ENCODE measurements at places on chromosomes 6 and 20.

DNA sequence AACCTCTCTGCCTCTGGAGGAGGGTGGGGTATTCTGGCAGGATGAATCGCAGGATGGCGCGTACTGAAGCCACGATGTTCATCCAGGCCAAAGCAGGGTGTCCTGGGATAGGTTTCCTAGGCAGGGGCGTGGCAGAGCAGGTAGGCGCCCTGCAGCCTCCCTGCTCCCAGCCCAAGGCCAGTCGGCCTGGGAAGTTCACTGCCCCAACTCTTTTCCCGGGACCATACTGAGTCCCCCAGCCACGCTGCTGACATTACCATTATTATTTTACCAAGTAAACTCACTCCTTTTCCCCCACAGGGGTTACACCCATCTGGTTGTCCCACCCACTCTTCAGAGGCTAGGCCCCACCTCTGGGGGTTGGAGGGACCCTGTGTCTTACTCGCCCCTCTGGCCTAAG, 21.8 kb downstream of the SDCBP2 start:
- DNase-seq = no peak

GRCh38 chr6:115885636-115886366, 174.9 kb downstream of the FRK start:
- peak; percentile 13 for DNase-seq

DNA sequence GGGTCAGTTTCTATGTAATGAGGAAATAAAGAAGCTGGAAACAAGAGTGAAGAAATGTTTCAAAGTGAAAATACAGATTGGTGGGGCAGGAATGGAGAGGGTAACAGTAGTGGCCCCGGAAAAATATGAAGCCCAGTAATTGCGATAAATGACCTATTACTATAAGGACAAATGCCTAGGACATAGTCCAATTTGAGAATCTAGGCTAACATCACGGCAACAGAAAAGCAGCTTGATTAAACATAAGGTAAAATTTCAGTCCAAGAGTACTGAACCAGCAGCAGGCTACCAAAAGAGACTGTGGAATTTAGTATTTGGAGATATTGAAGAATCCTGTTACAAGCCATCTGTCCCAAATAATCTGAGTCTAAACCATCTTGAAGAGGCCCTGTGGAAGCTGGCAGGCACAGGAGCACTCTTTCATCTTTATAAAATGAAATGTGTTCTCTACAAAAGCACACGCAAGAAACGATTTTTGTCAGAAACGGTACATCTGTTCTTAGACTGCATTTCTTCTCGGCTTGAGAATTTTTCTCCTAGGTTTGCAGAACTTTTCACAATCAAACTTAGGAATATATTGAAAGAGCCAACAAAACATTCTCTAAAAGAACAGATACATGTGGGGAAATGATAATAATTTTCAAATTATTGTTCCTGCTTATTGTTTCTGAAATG, 49.3 kb downstream of the ELOVL5 start:
- no peak for DNase-seq

- DNase-seq = no peak
These were observed 31.4 kb upstream of the KIF6 start for GRCh38 chr6:39756582-39756981.

DNA sequence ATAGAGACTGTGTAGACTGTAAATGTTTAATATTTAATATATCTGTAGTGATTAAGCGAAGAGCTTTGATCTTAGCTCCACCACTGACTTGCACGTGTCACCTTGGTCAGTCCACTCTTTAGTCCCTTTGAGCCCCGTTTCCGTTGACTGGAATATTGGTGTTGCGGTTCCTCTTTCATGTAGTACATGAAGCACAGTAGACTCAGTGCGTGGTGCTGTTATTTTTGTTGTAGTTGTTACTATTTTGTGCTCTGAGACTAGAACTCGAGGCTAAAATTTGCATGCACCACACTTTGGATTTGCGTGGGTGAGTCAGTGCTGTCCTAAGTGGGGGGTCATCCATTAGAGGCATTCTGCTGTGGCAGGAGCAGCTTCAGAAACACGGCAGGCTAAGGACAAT, 291.4 kb downstream of the QKI start:
- DNase-seq = no peak

DNA sequence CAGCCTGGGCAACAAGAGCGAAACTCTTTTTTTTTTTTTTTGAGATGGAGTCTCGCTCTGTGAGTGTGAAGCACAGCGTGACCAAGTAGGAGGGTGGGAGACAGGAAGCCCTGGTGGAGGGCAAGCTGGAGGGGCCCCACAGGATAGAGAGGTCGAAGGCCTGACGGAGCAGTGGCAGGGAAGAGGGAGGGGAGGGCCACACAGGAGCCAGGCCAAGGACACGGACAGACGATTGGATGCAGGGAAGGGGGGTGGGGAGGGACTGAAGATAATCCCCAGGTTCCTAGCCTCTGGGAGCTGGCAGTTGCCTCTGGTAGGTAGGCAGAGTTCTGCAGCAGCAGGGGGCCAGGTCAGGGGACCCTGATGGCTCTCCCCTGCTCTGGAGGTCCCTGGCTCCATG, 10.8 kb upstream of the GUCA1A start:
- DNase-seq = no peak

DNA sequence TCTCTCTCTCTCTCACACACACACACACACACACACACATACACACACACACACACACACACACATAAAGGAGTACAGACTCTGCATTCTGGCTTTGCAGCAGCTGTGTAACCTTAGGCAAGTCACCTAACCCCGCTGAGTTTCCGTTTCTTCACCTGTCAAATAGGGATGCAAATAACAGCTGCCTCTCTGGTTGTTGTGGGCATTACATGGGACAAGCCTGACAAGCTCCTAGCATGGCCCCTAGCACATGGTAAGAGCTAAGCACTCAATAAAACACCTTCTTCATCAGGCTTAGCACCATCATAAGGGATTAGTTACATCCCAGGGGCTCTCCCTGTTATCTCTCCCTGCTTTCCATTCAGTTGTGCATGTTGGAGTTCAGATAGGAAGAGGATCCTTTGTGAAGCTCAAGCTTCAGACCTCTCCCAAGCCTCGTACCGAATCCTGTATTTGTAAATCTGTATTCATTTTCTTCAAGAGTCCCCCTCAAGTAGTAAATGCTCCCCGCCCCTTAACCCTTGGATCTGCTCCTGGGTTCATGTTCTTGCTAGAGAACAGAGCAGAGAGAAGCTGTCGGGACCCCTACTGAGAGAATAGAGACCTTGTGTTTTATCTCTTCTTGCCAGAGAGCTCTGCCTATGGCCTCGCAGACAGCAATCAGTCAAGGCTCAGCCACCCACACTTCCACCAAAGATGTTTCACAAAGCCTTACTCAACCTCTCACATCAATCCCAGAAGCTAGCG, 2.2 kb downstream of the SLC13A3 start:
- DNase-seq = no peak

GRCh38 chr20:51456511-51457509, 85.7 kb downstream of the NFATC2 start:
- no peak for DNase-seq

DNA sequence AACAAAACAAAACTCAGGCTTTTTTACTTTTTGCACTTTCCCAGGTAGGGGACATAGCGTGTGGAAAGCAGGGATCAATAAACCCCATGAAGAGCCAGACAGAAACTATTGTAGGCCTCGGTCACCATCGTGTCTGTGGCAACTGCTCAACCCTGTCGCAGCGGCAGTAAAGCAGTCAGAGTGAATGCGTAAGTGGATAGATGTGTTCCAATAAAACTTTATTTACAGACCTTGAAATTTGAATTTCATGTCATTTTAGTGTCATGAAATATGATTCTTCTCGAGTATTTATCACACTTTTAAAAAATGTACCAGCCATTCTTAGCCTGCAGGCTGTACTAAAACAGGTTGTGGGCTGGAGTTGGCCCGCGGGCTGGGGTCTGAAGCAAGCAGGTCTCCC, 14.5 kb downstream of the BMP7 start:
- DNase-seq = no peak

DNA sequence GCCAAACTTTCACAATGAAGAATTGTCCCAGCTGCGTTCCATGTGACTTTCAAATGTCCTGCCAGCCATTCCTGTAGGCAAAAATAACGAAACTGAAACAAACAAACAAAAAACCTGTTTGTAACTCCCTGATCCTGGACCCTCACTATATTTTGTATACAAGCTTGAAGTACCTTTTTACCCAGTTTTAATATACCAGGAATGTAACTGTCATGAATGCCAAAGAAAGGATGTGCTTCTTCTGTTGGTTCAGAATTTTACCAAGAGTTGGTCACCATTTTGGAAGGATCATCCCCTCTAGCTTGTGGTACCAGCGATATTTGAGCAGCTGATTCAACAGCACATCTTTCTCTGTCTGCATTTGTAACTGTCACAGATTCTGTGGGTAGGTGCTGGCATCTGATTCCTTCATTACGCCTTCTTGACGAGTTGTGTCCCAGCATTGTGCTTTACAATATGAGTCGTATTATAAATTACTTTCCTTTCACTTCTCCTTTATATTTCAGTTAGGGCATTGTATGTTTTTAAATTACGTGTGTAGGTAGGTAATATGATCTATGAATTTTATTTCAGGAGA, 93.9 kb downstream of the DLGAP4 start:
- DNase-seq = no peak

GRCh38 chr6:71047417-71047816, 90.6 kb upstream of the B3GAT2 start:
- no peak for DNase-seq

- DNase-seq = no peak
These were observed 11.0 kb upstream of the SIM1 start for GRCh38 chr6:100475554-100476320.

DNA sequence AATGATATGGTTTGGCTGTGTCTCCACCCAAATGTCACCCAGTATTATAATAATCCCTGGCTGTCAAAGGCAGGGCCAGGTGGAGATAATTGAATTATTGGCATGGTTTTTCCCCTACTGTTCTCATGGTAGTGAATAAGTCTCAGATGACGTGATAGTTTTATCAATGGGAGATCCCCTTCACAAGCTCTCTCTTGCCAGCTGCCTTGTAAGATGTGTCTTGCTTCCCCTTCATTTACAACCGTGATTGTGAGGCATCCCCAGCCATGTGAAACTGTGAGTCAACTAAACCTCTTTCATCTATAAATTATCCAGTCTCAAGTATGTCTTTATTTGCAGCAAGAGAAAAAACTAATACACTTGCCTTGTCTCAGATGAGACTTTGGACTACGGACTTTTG, 907.3 kb upstream of the MANEA start:
- DNase-seq = no peak

GRCh38 chr6:69907981-69908498, 41.7 kb downstream of the COL19A1 start:
- no peak for DNase-seq

DNA sequence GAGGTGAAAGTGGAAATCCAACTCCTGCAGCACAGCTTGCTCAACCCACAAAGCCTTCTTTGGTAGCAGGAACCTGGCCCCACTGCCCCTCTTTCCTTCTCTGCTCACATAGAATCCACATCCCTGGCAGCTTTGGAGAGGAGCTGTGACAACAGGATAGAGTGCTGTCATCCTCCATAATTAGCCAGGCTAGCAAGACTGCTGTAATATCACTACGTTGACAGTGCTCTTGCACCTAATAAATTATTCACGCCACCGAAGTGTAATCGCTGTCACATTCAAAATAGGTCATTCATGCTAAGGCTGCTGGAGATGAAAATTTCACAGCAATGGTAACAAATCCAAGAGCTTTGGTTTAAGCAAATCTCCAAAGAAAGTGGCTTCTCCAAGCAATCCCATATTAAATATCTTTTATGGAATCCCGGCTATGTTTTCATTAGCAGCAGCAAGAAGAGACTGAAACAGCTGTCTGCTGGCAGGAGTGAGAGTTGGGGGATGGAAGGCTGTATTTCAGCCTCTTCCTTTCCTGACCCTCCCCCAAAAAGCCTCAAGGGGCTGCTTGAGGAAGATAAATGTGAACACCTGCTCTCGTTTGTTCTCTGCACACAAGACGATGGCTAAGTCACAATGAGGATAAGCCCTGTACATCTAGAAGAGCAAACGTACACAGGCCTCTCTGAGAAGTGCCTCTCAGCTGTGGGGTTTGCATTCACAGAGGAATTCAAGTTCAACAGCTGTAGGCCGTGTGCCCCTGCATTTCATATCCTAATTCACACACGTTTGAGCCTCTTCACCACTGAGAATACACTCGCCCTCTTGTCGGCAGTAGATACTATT, 16.5 kb downstream of the RIPOR2 start:
- DNase-seq = no peak

GRCh38 chr6:125913864-125914351, 42.7 kb upstream of the HINT3 start:
- DNase-seq = no peak

DNA sequence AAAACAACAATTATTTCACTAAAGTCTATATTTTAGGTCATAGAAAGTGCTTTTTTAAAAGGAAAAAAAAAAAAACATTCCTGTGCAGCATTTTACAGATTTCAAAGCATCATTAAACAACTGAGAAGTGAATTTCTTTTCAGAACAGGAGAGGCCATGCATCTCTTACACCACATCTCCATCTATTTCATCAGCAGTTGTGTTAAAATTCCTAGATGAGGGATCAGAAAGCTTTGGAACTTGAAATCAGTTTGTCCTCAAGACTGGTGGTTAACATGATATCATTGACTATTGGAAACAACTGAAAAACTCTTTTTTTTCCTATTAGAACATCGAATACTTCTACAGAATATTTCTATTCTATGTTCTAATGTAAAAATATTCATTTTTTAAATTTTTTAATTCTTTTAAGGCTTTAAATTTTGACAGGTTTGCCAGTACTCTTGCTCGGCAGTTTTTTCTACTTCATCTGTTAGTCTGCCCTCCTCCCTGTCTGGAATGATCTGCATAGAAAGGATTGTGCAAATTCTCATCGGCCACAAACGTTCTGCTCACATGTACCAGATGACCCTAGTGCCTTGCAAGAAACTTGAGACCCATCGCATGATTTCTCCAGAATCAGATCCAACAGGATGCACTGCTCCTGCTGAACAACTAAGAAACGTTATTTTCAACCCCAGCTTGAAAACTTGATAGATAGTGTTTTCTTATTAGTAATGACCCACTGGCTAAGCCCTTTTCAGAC, 411.0 kb upstream of the AGPAT4 start:
- DNase-seq = no peak

DNA sequence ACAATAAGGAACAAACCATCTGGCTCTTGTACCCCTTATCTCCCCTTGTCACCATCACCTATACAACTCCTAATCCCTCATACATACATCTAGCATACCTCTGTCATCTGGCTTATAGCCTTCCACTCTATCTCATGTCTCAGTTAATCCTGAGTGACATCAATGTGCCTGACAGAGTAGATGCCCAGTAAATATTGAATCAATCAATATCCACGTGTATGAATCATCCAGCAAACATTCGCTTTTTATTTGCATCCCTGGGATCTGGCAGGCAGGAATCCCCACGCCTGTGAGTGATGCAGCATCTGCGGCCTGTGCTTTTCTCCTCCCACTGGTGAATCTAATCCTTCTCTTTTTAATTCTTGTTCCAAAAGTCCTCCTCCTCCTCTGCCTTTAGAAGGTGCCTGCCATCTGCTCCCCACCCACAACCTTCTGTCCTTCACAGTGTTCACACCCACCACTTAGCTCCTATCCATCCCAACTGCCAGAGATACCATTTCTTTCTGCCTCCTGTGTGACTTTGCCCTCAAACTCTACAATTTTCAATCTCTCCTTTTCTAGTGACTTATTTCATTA, 37.6 kb downstream of the ZNF391 start:
- no peak for DNase-seq

GRCh38 chr6:141202626-141203025, 930.1 kb upstream of the GJE1 start:
- no peak for DNase-seq

GRCh38 chr6:43269273-43270007, 26.2 kb downstream of the TTBK1 start:
- DNase-seq = no peak

Measured in GM13977 (cell line).